ENCODE measurements at places on chromosomes 2 and 18. TPM values are rescaled to one million over a fixed set of nuclear protein-coding genes. Genes with fewer than 3 reads are reported as not detected.

COLEC12 gene
- total RNA-seq = 58.8 TPM

TDRD15 gene
- total RNA-seq = not detected

GRCh38 chr2:127859712-127860085, 1.7 kb upstream of the POLR2D start:
- DNase-seq = no peak

GRCh38 chr2:211534632-211535031, 978.2 kb downstream of the CPS1 start:
- no peak for DNase-seq

- no peak for DNase-seq
Measured at GRCh38 chr2:1860931-1861330, 116.6 kb upstream of the PXDN start.

DNA sequence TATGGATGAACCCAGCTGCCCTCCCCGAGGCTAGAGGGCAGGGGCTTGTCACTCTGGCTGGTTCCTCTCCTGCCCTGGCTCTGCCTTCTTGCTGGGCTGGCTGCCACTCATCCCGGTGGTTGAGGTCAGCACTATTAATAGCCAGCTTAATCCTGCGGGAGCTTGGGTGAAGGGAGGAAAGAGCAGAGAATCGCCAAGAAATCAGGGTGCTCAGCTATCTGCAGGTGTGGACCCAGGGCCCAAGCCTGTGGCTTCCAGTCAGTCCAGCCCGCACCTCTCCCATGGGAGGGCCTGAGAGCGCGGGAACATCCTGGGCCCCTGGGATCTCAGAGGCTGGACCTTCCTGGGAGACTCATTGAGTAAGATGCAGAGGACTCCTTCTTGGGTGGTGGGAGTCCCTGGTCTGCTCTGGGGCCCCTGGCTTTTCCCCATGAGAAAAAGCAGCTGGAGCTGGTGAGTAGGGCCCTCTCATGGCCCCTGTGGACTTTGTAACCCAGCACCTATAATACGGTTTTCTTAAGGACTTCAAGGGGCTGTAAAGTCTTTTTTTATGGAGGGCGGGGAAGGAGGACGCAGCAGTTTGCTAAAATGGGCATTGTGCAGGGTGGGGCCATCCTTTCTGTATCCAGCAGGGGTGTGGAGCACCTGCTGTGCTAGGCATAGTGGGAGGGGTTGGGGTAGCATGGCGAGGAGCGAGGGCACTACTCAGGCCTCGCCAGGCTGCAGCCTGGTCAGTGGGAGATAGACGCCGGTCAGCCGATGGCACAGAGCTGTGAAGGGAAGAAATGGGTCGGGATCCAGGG, 27.4 kb upstream of the CNNM3 start:
- no peak for DNase-seq

DNA sequence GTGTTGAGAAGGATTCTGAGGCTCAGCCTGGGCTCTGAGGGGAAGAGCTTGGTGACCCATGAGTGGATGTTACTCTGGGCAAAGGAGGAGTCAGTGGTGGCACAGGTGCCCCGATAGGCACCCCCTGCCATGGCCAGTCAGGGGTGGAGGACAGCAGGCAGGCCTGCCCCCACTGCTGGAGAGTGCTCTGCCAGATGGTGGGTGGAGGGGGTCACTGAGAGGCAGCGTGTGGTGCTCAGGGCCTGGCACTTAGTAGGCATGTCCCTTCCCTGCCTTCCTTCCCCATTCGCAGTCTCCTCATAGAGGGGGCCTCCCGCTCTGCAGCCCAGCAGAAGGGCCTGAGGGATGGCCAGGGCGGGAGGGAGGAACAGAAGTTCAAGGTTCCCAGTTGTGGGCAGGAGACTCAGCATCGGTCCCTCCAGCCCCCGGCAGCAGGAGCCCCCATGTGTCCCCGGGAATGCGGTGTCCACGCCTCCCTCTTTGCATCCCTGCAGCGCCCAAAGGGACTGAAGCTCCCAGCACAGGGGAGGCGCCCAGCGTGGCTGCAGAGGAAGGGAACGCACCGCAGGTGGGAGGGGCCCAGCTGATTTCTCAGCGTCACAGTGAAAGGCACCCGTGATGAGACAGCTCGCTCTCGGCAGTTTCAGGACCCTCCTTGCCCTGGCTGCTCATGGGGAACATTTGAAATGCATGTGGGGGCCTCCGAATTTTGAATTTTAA, 5.7 kb upstream of the SNED1 start:
- no peak for DNase-seq

TXNDC9 gene
- 107 TPM for total RNA-seq

- DNase-seq = no peak
Measured at GRCh38 chr2:169676357-169676756, 17.8 kb downstream of the CFAP210 start.

DNA sequence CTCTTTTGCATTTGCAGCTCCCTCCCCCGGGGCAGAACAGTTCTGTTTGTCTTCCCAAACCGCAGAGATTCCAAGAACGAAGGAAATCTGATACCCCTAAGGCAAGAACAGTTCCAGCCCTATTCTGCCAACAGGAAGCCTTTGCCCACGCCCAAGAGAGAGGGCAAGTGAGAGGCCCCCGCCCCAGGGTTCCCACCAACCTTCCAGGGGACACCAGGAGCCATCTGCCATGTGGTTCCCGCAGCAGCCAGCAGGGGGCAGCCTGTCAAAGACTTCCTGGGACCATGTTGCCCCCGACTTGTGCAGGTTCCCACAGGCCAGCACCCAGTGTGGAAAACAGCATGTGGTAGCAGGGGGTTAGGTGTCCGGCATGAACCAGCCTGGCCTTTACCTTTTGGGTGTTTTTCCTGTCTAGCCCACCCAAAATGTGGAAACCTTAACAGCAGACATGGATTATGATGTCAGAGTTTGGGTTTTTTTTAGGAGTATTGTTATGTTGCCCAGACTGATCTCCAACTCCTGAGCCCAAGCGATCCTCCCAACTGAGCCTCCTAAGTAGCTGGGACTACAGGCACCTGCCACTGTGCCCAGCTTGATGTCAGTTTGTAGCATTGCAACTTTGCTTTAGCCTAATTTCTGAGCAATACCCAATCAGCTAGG, 21.7 kb upstream of the EFHD1 start:
- DNase-seq = peak; percentile 89

- no peak for DNase-seq
Measured at GRCh38 chr2:65557616-65558573, 125.5 kb upstream of the SPRED2 start.

GRCh38 chr2:10914272-10914693, 2.5 kb downstream of the KCNF1 start:
- DNase-seq = no peak

MRPL53 gene
- total RNA-seq = 30.4 TPM

- no peak for DNase-seq
Measured at GRCh38 chr18:77008576-77009315, 123.8 kb downstream of the MBP start.

GRCh38 chr18:4931209-4931608, 265.8 kb downstream of the AKAIN1 start:
- DNase-seq = no peak

ASIC4 gene
- total RNA-seq = not detected

DNA sequence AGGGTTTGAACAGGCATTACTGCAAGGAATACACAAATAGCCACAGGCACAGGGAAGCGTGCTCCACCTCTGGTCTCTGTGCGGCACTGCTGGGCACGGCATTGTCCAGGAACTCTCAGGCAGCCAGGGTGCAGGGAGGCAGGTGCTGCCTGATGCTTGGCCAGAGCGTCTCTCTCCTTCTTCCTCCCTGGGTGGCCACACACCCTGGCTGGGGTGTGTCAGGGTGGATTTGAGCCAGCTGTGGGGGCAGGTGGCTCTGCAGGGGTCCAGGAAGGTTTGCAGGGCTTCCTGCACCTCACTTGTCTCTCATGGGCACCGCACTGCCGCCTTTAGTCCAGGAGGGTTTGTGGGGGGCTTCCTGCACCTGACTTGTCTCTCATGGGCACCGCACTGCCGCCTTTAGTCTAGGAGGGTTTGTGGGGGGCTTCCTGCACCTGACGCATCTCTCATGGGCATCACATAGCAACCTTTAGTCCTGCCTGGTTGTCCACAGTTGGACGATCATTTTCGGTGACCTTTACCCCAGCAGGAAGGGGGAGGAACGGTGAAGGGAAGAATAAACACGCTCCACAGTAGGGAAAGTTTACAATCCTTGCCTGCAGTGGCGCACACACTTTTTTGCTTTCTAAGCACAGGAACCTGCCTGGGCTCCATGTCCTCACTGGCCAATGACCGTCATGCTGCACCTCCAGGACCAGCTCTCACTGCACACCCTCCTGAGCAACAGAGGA, 332.9 kb downstream of the EIPR1 start:
- no peak for DNase-seq

DNA sequence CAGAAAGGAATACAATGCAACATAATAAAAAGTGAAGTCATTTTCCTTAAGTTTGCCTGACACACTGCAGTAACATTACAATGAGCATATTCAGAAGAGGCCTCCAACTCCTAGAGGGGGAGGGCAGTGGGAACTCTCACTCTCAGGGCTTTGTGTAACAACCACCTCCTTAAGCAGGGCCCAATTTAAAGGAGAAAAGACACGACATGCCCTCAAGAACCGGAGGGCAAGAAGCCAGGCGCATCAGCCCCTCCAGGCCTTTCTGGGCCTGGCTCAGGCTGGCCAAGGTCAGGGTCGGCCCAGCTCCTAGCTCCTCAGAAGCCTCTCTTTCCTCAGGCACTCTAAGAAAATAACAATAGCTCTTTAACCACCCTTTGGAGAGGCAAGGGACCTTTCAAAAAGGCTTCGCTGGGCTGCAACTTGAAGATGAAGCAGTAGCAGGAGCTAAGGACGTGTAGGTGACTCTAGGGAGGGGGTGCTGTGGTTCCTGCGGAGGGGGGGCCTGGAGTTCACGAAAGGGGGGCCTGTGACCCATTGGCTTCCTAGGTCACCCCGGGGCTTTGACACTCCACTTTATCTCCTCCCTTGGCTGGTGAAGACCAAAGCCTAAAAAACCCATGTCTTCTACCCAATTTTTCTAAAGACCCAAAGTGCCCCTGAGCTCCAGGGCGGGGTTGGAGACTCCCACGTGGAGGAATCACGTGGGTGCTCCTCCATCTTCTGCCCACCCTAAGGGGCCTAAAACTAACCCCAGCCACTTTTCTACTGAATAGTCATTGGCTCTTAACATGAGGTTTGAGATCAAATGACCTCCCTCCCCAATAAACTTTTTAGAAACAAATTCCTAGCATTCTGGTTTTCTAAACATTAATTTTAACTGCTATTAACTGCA, 13.3 kb downstream of the SERTAD2 start:
- DNase-seq = no peak

DNA sequence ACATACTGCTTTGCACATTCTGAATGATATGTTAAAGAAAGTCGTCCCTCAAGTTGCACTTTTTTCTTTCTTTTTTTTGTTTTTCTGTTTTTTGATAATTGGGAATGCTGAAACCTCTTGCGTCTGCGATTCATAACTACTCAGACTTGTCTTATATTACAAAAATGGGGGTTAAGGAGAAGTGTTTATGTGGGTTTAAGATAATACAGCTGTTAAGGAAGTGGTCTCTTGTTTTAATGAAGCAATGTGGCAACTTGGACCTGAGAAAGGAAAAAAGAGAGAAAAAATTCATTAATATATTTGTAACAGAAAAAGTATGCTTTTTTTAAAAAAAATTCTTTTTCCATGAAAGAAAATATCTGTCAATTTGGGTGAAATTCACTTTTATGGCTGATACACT, 268.5 kb upstream of the CCDC68 start:
- no peak for DNase-seq

- no peak for DNase-seq
Measured at GRCh38 chr2:23530909-23531276, 145.9 kb downstream of the KLHL29 start.

- DNase-seq = no peak
Measured at GRCh38 chr2:64189167-64189566, 44.9 kb upstream of the PELI1 start.

DNA sequence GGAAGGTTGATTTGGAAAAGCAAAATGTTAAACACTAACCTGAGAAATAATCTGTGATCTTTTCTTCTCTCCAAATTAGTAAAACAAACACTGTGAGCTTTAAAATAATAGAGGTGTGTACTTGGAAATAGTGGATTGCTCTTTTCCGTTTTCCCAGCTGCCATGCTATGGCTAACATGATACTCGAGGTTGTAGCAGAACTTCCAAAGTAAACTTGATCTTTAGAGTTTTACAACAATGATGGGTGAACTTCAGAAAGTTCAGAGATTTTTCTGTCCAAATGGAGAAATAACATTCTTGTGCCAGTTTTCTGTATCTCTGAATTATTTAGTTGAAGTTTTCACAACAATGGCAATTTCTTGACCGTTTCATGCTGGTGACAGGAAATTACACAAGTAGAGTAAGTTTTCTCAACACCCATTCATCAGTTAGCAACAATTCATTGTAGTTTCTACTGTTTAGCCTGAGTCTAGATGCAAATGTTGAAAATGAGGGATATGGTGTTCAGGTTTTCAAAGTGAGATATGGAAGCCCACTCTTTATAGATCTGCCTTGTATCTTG, 135.3 kb upstream of the CTAGE1 start:
- DNase-seq = no peak

DNA sequence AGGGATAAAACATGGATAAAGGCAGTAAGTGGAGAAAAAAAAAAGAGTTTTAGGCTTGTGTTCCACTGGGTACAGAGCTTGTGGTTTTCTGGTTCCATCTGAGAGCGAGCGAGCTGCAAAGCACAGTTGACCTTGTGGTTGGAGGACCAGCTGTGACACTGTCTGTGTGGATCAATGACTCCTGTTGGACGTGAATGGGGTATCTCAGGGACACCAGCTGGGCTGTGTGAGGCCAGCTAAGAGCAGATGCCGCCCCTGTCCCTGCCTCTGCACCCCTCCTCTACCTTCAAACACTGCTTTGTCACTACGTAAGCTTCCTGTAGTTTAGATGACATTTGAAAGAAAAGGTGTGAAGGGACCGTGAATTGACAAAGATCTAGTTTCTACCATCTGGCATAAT, 67.8 kb downstream of the QPCT start:
- no peak for DNase-seq

Data from SJSA1 (cell line).